Activated CD4-positive, alpha-beta T cell treated with anti-CD3 and anti-CD28 coated beads, Interleukin-2, amount 10 ng/mL, durations not matched to agents 7 days and 5 days (primary cell): ENCODE measurements at places on chromosomes 3 and 15. TPM values are rescaled to one million over a fixed set of nuclear protein-coding genes. Genes with fewer than 3 reads are reported as not detected.
A peak's percentile ranks its signal among the peaks of the same experiment; 100 is the strongest.

Gene SOX14
- not detected for total RNA-seq

DNA sequence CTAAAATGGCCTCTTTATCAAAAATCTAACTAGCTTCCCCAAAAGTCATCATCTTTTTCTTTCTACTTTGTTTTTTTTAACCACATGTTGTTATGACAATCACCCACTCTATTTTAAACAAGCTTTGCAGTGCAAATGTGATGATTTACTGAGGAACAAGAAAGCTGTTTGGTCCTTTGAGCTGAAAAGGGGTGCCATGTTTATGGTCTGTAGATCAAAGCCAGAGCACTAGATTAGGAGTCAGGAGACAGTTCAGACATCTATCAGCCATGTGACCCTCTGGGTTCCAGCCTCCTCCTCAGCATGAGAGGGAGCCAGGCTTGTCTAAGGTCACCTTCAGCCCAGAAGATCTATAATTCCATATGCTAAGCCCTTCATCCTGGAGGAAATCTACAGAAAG lies 65.9 kb downstream of the RPL22L1 start:
- H3K36me3 ChIP-seq: no peaks in the 10 kb centered on the region
- no peak overlapping the region for H3K4me3 ChIP-seq
- no peak for DNase-seq
- no peaks in the 10 kb centered on the region for H3K4me1 ChIP-seq
- peaks cover 37% of the 10 kb centered on the region for H3K27me3 ChIP-seq

DNA sequence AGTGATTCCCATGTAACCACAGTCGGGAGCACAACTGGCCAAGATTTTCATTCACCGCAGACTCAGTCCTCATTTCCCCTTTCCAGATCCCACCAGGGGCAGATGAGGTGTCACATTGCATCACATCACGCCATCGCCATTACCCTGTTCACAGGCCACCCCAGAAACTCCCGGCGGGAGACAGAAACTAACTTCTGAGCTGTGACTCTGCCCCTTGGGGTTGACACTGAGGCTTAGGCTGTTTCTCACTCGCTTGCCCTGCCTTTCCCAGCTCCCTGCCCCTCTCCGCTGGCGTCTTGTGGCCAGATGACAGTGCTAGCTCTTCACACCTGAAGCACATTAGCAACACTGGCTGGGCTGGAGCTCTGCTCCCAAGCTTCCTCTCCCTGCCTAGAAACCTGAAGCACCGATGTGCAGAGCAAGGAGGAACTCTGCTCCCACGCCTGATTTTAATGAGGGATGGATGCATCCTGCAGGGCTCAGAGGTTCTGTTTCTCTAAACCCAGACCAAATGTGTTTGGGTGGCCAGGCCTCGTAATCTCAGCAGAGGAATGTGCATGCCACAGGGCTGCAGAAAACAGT lies 88.8 kb upstream of the CTDSPL start:
- no peak for DNase-seq
- H3K36me3 ChIP-seq: no peaks in the 10 kb centered on the region
- H3K4me3 ChIP-seq: no peak overlapping the region
- peaks cover 16% of the 10 kb centered on the region for H3K27me3 ChIP-seq

DNA sequence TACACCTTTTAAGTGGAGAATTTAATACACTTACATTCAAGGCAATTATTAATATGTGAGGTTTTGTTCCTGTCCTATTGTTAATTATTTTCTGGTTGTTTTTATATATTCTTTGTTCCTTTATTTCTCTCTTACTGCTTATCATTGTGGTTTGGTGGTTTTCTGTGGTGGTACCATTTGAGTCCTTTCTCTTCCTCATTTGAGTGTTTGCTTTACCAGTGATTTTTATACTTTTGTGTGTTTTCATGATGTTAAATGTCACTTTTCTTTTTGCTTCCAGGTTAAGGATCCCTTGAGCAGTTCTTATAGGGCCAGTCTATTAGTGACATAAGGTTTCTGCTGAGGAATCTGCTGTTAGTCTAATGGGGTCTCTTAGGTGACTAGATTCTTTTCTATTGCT lies 116.5 kb downstream of the LRRK1 start:
- DNase-seq: no peak
- H3K4me3 ChIP-seq: no peak overlapping the region
- H3K27ac ChIP-seq: no peak overlapping the region
- no peaks in the 10 kb centered on the region for H3K36me3 ChIP-seq
- peaks cover 54% of the 10 kb centered on the region for H3K27me3 ChIP-seq
- no peaks in the 10 kb centered on the region for H3K4me1 ChIP-seq

Gene NR2E3
- total RNA-seq: not detected

DNA sequence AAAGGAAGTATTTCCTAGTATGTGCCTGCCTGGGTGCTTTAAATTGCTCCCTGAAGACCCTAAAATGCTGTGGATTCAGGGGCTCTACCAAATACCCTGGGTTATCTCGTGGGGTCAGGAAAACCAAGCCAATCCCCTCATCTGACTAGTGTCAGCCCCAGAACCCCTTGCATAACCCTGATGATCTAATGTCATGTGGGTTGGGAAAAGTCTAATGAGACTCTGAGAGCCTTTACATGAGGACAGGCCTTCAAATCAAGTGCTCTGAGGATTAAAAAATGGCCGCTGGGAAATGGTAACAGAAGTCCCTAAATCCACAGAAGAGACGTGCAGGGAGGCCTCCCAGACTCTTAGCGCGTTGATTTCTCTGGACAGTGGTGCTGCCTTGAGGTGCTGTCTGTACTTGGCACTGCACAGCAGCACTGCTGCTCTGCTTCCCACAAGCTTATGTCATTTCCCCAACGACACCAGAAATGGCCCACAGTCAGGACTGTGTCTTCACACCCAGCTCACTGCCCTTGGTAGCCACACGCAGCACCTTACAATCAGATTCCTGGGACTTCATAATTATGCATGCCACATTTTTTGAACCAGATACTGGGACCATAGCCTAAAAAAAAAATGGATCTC lies 16.6 kb downstream of the EIF4E3 start:
- H3K4me1 ChIP-seq: peaks cover 89% of the 10 kb centered on the region
- H3K27ac ChIP-seq: no peak overlapping the region
- H3K4me3 ChIP-seq: no peak overlapping the region
- no peak for DNase-seq
- H3K27me3 ChIP-seq: no peaks in the 10 kb centered on the region

Gene HRH1
- 0.27 TPM for total RNA-seq

Gene PPM1L
- 5.4 TPM for total RNA-seq

DNA sequence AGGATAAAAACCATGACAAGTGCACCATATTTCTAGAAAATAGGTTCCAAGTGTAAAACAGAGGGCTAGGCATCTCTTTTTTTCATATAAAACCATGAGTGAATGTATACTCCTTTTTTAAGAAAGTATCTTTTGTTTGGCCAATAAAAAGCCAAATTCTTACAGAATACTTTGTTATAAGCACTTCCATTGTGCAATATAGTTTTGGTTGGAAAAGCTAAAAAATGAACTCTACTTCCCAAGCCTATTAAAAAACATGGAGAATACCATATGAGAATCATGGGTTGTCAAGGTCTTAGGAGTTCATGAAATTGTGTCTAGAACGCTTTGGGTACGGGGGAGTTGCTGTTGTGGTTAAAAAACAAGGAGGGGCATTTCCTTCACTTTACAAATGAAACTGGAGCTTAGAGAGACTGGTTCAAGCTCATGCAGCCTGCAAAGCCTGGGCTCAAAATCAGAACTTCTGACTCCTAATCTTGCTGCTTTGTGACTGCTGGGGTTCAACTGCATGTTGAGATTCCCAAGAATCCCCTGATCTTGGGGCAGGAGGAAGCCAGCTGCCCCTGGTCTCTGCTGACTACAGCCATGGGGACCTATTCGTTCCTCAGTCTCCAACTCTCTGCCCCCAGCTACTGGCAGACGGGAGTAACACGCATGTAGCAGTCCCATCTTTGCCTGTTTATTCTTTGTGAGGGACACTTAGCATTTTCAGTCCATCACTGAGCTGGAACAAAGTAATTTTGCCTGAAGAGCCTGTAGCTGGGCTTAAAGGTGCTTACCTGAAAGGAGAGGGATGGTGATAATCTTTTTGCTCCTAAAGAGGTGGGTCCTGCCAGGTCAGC lies 229.1 kb downstream of the CHST2 start:
- peak overlapping the region; percentile 57 for H3K27ac ChIP-seq
- H3K4me3 ChIP-seq: no peak overlapping the region
- peak; percentile 9 for DNase-seq
- no peaks in the 10 kb centered on the region for H3K27me3 ChIP-seq

- H3K27me3 ChIP-seq: peaks cover 11% of the 10 kb centered on the region
- no peaks in the 10 kb centered on the region for H3K36me3 ChIP-seq
- no peaks in the 10 kb centered on the region for H3K4me1 ChIP-seq
- H3K27ac ChIP-seq: no peak overlapping the region
- no peak for DNase-seq
Measured at GRCh38 chr3:139318431-139318816, 25.4 kb upstream of the MRPS22 start.

- no peaks in the 10 kb centered on the region for H3K36me3 ChIP-seq
- no peak overlapping the region for H3K4me3 ChIP-seq
- H3K27me3 ChIP-seq: peaks cover 4% of the 10 kb centered on the region
- H3K27ac ChIP-seq: no peak overlapping the region
Measured at GRCh38 chr3:161559177-161559998, 62.8 kb downstream of the OTOL1 start.

Gene SMCO1
- not detected for total RNA-seq

- H3K4me1 ChIP-seq: no peaks in the 10 kb centered on the region
- no peak for DNase-seq
- no peaks in the 10 kb centered on the region for H3K27me3 ChIP-seq
- peaks cover 3% of the 10 kb centered on the region for H3K36me3 ChIP-seq
- H3K27ac ChIP-seq: no peak overlapping the region
Measured at GRCh38 chr3:11563865-11564185, 79.9 kb downstream of the VGLL4 start.

DNA sequence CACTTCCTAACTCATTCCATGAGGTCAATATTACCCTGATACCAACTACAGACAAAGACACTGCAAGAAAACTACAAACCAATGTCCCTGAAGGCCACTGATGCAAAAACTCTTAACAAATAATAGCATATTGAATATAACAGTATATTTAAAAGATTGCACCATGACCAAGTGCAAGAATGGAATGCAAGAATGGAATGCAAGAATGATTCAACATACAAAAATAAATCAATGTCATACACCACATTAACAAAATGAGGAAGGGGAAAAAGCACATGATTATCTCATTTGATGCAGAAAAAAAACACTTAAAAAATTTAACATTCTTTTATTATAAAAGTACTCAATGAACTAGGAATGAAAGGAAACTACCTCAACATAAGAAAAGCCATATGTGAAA lies 463.1 kb upstream of the NECTIN3 start:
- DNase-seq: no peak
- H3K27me3 ChIP-seq: peaks cover 2% of the 10 kb centered on the region
- H3K4me1 ChIP-seq: no peaks in the 10 kb centered on the region
- H3K27ac ChIP-seq: no peak overlapping the region
- H3K4me3 ChIP-seq: no peak overlapping the region
- H3K36me3 ChIP-seq: no peaks in the 10 kb centered on the region

Gene GUCA1C
- total RNA-seq: not detected

DNA sequence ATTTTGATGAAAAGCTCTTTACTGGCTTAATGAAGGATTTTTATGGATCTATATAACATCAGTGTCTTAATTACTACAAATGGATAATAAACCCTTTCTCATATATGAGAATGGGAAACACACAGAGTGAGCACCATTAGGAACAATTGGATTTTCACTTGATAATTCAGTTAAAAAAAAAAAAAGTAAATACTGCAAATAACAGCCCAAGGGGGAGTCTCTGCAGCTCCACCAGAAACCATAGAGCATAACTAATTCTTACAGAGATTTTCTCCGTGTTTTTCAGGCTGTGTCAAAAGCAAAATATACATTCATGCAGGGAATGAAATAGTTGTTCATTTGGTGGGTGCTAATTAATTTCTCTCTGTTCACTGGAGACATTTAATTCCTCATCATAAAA lies 125.3 kb downstream of the EBLN2 start:
- H3K4me3 ChIP-seq: no peak overlapping the region
- DNase-seq: no peak
- H3K4me1 ChIP-seq: no peaks in the 10 kb centered on the region
- peaks cover 7% of the 10 kb centered on the region for H3K27me3 ChIP-seq
- H3K27ac ChIP-seq: no peak overlapping the region

DNA sequence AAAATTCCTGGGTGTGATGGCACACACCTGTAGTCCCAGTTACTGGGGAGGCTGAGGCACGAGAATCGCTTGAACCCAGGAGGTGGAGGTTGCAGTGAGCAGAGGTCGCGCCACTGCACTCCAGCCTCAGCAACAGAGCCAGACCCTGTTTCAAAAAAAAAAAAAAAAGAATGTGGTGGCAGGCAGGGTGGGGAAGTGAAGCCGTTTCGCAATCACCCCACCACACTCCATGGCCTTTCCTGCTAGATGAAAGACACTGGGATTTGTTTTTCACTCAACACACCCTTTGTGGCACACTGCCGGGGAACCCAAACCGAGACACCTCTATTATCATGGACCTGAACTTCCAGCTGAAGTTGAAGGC lies 172.4 kb upstream of the IQSEC1 start:
- no peaks in the 10 kb centered on the region for H3K4me1 ChIP-seq
- H3K27ac ChIP-seq: no peak overlapping the region
- H3K36me3 ChIP-seq: no peaks in the 10 kb centered on the region

Gene ECE2
- not detected for total RNA-seq

- no peak overlapping the region for H3K27ac ChIP-seq
- DNase-seq: no peak
- H3K4me1 ChIP-seq: no peaks in the 10 kb centered on the region
- H3K27me3 ChIP-seq: no peaks in the 10 kb centered on the region
Measured at GRCh38 chr3:194993896-194994295, 277.1 kb downstream of the XXYLT1 start.

Gene CLDN16
- not detected for total RNA-seq

DNA sequence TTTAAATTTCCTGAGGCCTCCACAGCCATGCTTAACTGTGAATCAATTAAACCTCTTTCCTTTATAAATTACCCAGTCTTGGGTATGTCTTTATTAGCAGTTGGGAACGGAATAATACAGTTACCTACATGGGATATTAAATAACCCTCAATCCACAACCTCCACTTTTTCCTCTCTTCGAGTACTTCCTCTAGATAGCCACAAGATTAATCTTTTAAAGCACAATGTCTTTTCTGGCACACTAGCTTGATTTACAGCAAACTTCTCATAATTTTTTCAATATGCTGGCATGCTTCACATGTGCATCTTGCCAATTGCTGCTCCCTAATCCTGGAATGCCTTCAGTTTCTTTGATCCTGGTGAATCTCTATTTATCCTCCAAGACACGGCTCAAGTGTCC lies 92.2 kb downstream of the P2RY1 start:
- no peak overlapping the region for H3K27ac ChIP-seq
- no peaks in the 10 kb centered on the region for H3K36me3 ChIP-seq
- H3K4me3 ChIP-seq: no peak overlapping the region

GRCh38 chr3:194937144-194937543 lies 251.5 kb downstream of the FAM43A start:
- no peak for DNase-seq
- H3K4me3 ChIP-seq: no peak overlapping the region
- H3K4me1 ChIP-seq: no peaks in the 10 kb centered on the region
- H3K27me3 ChIP-seq: peaks cover 3% of the 10 kb centered on the region
- H3K27ac ChIP-seq: no peak overlapping the region
- no peaks in the 10 kb centered on the region for H3K36me3 ChIP-seq

- no peaks in the 10 kb centered on the region for H3K27me3 ChIP-seq
- no peak overlapping the region for H3K27ac ChIP-seq
- no peaks in the 10 kb centered on the region for H3K36me3 ChIP-seq
- no peak for DNase-seq
Measured at GRCh38 chr3:120404876-120405275, 45.9 kb downstream of the FSTL1 start.
